ENCODE measurements at places on chromosomes 1 and 21.

DNA sequence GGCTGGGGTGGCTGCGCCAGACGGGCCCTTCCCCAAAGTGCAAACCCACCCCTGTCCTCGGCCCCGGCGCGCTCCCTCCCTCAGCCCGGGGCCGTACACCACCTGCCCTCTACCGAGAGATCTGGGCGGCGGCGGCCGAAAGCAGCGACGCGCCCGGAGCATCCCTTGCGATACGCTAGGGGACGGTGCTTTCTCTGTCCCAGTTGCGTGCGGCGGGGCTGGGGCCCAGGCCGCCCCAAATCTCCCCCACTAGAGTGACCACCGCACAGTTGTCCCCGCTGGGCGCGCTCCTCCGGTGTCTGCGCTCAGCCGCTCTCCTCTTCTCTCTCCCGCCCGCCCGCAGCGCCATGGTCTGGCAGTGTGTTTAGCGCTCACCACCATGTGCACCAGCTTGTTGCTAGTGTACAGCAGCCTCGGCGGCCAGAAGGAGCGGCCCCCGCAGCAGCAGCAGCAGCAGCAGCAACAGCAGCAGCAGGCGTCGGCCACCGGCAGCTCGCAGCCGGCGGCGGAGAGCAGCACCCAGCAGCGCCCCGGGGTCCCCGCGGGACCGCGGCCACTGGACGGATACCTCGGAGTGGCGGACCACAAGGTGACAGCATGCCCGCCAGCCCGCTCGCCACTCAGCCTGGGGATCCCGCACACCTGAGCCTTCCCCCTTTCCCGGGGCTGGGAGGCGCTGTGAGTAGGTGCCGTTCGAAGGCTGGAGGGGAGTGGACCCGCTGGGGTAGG is 1.0 kb downstream of the ST6GALNAC5 start:
- peak; percentile 16 for DNase-seq

DNA sequence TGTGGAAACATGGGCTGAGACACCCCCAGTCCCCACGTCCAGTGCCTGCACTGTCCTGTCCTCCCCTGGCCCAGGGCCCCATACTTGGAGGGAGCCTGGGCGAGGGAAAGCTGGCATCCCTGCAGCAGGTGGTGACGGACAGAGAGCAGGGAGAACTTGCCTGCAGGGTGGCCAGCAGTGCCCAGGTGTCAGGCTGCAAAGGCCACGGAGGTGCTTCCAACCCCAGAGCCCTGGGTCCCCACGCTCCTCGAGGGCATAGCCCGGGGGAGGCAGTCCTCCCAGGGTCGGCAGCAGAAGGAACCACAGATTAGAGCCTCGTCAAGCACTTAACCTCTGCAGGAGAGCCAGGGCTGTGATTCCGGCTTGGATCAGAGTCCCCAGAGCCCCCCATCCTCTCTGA is 77.5 kb downstream of the ARHGEF16 start:
- DNase-seq, result no peak

- no peak for DNase-seq
Measured at GRCh38 chr1:29547300-29547699, 311.0 kb downstream of the PTPRU start.

GRCh38 chr1:69305621-69306020 is 262.1 kb upstream of the LRRC7 start:
- no peak for DNase-seq

GRCh38 chr1:172356620-172357019 is 63.9 kb upstream of the C1orf105 start:
- no peak for DNase-seq

DNA sequence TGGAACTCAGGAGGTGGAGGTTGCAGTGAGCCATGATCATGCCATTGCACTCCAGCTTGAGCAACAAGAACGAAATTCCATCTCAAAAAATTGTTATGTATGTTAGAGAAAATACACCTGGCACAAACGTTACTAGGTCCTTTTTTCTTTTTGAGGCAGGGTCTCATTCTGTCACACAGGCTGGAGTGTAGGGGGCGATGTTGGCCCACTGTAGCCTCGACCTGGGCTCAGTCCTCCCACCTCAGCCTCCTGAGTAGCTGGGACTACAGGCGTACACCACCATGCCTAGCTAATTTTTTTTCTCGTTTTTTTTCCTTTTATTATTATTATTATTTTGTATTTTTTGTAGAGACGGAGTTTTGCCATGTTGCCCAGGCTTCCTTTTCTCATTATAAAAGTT is 4.4 kb downstream of the HAX1 start:
- peak; percentile 12 for DNase-seq

DNA sequence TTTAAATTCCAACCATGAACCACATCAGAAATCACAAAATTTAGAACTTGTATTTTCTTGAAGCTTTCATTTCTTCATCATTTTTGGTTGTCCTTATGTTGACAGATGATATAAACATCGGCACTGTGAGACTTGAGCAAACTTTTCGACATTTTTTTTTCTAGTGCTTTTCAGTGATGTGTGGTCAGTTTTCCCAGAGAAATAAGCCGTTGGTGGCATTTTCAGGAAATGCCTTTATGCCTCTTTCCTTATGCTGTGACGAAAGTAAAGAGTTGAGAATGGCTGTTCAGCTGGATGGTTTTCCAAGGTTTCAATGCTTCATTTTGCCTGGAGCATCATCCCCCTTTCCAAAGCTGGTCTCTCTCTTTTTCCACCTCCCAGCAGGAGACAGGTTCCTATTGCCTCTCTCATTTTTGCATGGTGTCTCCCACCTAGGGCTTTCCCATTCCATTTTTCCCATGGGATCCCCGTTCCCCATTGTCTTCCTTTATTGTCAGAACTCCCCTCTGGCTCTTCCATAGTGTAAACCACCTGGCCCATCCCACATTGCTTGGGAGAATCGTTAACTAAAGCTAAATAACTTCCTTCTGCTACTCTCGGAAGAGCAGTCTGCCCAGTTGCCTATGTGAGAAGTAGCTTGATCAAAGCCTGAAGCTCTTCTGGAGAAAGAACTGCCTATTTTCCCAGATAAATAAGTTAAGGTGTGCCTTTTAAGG is 61.4 kb upstream of the DYNLT5 start:
- no peak for DNase-seq

DNA sequence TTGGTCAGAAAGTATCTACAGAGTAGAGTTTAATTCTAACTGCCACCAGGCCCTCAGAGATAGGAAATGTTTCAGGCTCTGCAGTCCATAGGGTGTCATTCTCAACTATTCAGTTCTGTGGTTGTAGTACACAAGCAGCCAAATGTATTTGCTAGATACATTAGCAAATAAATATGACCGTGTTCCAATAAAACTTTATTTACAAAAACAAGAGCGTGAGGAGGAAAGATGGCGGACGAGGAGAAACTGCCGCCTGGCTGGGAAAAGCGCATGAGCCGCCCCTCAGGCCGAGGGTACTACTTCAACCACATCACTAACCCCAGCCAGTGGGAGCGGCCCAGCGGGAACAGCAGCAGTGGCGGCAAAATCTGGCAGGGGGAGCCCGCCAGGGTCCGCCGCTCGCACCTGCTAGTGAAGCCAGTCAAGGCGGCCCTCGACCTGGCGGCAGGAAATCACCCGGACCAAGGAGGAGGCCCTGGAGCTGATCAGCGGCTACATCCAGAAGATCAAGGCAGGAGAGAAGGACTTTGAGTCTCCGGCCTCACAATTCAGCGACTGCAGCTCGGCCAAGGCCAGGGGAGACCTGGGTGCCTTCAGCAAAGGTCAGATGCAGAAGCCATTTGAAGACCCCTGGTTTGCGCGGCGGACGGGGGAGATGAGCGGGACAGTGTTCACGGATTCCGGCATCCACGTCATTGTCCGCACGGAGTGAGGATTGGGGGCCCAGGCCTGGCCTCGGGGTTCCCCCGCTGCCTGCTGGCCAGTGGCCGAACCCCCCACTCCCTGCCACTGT is 286.1 kb downstream of the LRRC40 start:
- DNase-seq, result no peak

GRCh38 chr1:44032170-44032790 is 1.0 kb upstream of the SLC6A9 start:
- DNase-seq, result no peak

GRCh38 chr1:58629031-58629462 is 52.0 kb upstream of the TACSTD2 start:
- no peak for DNase-seq

DNA sequence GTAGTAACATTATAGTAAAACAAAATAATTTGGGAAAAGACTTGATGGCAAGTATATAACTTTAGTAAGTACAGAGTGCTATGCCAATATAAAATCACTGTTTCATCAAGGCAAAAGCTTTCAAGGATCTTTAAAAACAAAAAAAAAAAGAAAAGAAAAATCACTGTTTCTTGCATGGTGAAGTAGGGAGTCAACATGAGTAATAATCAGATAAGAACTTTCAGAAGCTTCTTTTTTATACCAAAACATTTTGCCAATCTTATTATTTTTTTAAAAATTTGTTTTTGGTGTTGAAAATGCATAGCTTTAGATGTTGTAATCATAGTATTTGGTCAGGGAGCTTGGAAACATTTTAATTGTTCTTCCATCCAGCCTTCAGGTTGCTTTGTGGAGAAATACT is 37.2 kb downstream of the CAMSAP2 start:
- DNase-seq, result no peak

Measured in activated CD4-positive, alpha-beta T cell treated with anti-CD3 and anti-CD28 coated beads, Interleukin-2, amount 50 U/mL, for 16 hours (primary cell).